ENCODE measurements at places on chromosomes 7 and 10.

GRCh38 chr10:72088889-72089575 lies 681 bp upstream of the SPOCK2 start:
- no peak for DNase-seq

GRCh38 chr10:127283017-127283416 lies 86.6 kb upstream of the INSYN2A start:
- no peak for DNase-seq

GRCh38 chr7:98329791-98330373 lies 48.4 kb downstream of the BRI3 start:
- no peak for DNase-seq

DNA sequence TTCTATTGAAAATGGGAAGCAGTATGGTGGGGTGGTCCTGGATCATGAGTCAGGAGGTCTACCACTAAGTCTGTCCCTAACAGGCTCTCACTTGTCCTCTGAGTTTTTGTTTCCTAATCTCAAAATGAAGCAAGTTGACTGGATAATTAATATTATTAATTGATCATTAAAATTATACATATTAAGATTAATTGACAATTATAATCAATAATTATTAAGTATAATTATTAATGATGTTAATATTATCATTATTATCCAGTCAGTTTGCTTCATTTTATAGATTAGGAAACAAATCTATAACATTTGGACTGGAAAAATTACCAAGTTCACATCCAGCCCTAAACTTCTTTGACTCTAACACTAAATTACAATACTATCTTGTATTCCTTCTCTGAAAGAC lies 174.2 kb upstream of the KMT2E start:
- no peak for DNase-seq

DNA sequence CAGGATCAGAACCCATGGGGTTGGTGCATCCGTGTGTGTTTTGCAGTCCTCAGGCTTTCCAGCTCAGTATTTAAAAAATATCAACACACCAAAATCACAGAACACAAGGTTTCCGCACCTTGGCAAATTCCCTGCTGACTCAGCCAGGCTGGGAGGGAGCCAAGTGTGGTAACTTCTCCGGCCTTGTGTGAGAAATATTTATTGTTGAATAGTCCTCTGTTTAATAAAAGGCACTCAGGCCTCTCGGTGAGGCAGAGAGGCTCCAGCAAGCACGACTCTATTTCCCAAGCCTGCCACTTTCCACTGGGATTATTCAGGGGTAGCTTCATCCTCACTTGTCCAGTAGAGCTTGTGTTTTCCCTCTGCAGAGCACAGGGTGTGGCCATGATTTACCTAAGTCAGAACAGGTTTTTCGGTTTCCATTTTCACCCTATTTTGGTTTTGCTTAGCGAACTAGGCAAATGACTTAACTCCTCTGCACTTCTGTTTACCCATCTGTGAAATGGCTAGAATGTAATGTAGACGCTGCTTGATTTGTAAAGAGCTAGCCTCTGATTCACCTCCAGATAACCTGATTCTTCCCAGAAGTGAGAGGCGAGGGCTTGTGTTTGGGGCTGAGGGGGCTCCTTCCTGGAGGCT lies 13.0 kb upstream of the CHST15 start:
- DNase-seq: no peak

GRCh38 chr7:116177009-116177408 lies 33.3 kb upstream of the TES start:
- no peak for DNase-seq

- DNase-seq: no peak
These were observed 231.6 kb upstream of the IGFBP3 start for GRCh38 chr7:46152696-46153095.

DNA sequence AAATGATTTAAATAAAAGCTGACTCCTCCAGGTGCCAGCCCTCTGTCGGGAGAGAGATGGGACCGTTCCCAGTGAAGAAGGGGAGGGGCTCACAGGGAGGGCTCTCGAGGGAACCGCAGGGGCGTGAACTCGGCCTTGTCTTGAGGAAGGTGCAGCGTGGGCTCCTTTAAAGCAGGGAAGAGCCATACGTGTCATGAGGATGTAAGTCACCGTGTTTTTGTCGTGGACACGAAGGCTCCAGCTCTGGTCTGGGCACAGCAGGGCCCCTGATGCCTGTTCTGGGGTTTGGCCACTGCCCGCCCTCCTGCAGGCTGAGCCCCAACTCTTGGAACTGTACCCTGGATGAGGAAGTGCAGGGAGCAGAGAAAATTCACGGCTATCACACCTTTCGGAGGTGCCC lies 45.0 kb downstream of the JAKMIP3 start:
- no peak for DNase-seq

DNA sequence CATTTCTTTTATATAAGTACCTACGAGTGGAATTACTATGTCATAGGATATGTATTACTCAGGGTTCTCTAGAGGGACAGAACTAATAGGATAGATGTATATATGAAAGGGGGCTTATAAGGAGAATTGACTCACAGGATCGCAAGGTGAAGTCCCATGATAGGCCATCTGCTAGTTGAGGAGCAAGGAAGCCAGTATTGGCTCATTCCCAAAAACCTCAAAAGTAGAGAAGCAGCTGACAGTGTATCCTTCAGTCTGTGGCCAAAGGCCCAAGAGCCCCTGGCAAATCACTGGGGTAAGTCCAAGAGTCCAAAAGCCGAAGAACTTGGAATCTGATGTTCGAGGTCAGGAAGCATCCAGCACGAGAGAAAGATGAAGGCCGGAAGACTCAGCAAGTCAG lies 59.8 kb downstream of the GALNT17 start:
- DNase-seq: no peak

- DNase-seq: no peak
These were observed 19.5 kb upstream of the CARD11 start for GRCh38 chr7:3063016-3063753.

DNA sequence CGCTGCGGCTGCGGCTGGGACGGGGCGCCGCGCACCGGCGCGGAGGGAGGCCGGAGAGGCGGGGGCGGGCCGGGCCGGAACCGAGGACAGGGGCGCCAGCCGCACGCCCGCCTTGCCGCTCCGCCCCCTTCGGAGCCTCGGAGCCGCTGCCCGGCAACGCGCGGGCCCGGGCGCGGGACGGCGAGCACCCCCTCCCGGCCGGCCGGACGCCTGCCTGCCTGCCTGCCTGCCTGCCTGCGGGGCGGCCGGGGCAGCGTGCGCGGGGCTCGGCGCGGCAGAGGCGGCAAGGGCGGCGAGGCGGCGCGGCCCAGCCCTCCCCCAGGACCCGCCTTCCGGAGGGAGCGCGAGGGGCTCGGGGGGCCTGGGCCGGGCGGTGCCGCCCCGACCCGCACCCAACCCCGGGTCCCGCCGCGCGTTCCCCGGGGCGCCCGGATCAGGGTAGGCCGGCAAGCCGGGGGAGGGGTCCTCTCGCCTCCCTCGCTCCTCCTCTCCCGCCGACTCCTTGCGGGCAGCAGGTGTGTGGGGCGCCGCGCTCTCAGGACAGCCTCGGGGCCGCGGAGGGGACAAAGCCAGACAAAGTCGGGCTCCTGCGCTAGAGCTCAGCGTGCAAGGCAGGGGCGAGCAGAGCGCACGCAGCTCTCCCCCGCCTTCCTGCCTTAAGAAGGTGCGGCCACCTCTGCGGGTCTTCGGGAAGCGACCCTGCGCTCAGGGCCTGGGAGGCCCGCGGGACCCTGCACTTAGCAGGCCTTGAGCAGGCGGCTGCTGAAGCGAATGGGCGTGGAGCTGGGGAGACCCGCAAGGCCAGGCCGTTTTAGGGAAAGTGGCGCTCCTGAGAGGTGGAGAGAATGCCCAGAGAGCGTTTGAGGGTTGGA lies at the start of gene KIAA1549:
KIAA1549 (minus strand) TSS at position 58 of the 872 bp plus-strand sequence. CDS start 120 bp downstream, outside the sequence.
- peak; percentile 68 for DNase-seq

GRCh38 chr10:65149878-65150277 lies 1628.7 kb downstream of the REEP3 start:
- DNase-seq: no peak

- DNase-seq: no peak
These were observed 534.1 kb downstream of the ANKRD7 start for GRCh38 chr7:118758582-118758981.

DNA sequence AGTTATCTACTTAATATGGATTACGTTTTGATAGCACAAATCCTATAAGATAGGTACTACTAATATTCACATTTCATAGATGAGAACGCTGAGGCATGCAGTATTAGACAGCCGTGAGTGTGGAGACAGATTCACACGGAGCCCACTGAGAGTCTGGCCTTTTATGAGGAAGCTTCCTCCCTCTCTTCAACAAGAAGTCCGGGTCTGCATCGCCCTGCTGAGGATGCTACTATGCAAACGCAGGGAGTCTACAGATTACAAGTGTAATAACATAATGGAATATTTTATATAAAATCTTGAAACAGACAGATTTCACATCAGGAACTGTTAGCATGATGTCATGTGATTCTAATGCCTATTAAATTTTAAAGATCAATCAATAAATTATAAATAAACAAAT lies 255.9 kb upstream of the GLI3 start:
- DNase-seq: no peak

GRCh38 chr10:123904834-123905409 lies 13.3 kb upstream of the CPXM2 start:
- DNase-seq: no peak

- DNase-seq: no peak
These were observed 23.6 kb downstream of the IFIT3 start for GRCh38 chr10:89351412-89351779.

GRCh38 chr10:101120884-101121653 lies 10.0 kb upstream of the TLX1 start:
- DNase-seq: no peak

DNA sequence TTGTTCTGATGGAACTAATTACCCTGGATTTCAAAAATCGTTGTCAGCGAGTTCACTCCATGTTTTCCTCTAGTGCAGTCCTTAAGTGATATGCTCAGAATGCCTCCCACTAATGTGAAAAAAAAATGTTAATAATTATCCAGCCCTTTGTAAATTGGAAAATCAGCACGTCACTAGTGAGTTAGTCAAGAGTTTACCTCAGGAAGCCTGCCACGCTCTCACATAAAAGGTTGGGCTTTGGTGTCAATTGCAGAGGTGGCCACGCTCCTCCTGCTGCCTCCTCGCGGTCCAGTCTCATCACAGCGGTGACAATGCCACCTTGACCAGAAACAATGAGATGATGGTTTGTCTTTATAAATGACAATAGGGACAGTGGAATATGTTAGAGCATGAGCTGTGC lies 22.5 kb downstream of the UPP1 start:
- DNase-seq: no peak

- DNase-seq: no peak
These were observed 70.9 kb downstream of the CARD11 start for GRCh38 chr7:2972835-2973161.

- DNase-seq: no peak
These were observed 24.4 kb downstream of the NAPEPLD start for GRCh38 chr7:103124429-103124979.

GRCh38 chr7:41097501-41097900 lies 605.4 kb downstream of the INHBA start:
- DNase-seq: no peak
